ENCODE measurements at places on chromosomes 5 and 9.

GRCh38 chr5:54655761-54656160 lies 138.2 kb downstream of the SNX18 start:
- DNase-seq = no peak

- no peak for DNase-seq
These were observed 928.3 kb downstream of the NR2F1-AS1 start for GRCh38 chr5:92652756-92653155.

DNA sequence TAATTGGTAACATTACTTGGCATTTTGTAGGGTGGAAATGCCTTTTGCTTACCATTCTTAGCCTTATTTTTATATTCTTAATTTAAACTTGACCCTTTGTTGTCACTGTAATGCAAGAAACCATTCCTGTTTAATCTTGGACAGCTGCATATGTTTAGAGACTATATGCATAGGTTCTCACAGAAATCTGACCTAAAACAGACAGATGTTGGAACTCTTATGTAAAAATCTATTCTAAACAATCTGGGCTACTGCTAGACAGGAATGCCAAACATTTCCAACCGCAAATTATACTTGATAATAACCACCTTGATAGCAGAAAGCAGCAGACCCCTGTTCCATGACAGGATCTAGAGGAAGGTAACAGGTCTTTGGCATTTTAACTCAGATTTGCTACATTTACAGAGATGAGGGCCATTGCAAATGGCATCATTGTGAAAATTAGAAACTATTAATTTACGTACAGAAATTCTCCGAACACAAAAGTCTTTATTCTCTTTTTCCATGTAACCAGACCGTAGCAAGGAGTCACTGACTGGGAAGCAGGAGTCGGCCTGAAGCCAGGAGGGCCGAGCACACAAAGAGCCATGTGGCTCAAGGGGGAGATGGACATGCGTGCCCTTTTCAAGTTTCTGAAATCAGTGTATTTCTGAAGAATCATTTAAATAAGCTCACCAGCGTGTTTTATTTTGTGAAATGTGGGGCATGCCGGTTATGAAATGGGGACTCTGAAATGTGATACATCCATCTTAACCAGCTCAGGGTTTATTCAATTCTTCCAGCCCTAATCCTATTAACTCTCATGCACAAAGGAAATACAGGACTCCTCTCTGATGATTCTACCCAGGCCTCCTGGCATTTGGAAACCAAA lies 139.3 kb downstream of the AOPEP start:
- DNase-seq = no peak

DNA sequence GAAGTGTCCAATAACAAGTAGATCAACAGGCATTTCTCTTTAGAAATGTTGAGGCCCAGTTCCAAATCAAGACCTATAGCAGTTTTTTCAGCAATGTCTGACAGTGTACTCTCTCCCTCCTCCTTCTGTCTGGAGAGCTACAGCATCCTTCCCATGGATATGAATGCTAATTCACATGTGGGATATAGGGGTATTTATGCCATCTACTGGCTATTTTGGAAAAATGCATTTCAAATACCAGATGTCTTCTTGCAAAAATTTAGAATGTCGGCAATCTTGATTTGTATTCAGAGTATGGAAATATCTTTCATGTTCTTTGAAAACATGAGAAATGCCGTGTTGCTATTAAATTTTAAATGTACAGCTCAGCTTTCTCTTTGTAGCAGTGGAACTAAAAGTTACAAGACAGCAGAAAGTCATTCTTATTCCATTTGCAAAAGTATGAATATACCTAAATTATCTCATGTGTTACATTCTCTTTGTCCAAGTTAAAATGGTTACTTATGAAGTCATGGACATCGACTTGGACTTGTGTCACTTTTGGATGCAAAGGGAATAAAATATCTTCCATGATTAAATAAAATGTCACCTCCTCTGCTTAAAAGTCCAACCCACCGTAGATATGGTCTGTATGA lies 647.8 kb downstream of the TAF11L14 start:
- no peak for DNase-seq

GRCh38 chr9:25857147-25857546 lies 178.9 kb upstream of the TUSC1 start:
- no peak for DNase-seq

DNA sequence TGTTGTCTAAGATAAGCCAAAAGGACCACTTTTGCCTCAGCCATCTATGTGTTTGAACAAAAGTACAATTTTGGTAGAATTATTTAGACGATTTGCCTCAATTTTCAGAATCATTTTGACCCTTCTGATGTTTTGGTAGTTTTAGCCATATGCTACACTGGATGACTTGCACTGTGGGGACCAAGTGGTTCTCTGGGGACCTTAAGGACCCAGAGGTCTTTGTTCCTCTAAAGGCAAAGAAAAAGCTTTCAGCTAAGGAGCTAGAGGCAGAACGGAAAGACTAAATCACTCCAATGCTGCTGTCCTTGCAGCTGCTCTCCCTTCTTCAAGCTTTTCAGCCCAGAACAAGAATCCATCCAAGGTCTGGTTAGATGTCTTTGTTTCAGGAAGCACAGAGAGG lies 51.0 kb upstream of the APC start:
- DNase-seq = no peak

DNA sequence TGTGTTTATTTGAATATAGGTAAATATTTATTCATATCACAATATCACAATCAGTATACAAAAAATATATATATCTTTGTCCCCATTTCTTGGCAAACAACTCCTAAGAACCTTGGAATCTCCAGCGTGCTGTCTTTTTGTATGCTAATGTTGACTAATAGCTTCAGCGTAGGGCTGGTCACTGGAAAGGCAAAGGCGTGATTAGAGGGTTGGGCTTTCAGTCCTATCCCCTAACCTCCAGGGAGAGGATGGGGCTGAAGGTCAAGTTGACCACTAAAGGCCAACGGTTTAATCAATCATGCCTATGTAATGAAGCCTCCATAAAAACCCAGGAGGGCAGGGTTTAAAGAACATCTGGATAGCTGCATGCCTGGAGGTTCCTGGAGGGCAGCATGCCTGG lies 79.6 kb upstream of the BNC2 start:
- DNase-seq = no peak

GRCh38 chr5:139925216-139925562 lies 117.9 kb downstream of the NRG2 start:
- DNase-seq = no peak

Measured in GM12891 (cell line).